Spinal cord (tissue), 10 donors: ENCODE measurements at places on chromosomes 2 and 18. TPM values are rescaled to one million over a fixed set of nuclear protein-coding genes. Genes with fewer than 3 reads are reported as not detected.

- no peak for DNase-seq
Observed at GRCh38 chr2:64751286-64752260, 97.9 kb upstream of the SERTAD2 start.

- DNase-seq, result no peak
Observed at GRCh38 chr2:10382354-10383061, 65.6 kb downstream of the ODC1 start.

DNA sequence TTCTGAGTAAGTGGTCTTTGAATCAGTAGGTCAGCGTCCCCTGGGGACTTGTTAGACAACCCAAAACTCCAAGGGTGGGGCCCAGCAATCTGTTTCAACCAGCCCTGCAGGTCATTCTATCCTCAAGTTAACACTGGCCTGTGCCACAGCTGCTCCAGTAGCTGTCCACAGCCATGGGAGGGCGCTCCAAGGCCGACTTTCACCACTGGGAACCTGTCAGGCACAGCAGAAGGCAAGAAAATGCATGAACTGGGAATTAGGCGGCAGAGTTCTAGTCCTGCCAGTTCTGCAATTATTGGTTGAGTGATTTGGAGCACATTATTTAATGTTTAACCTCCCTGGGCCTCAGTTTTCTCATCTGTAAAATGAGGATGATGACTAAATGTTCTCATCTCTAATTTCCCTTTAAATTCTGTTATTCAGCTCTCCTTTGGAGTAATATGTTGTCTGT, 17.4 kb upstream of the MRPL33 start:
- no peak for DNase-seq

DNA sequence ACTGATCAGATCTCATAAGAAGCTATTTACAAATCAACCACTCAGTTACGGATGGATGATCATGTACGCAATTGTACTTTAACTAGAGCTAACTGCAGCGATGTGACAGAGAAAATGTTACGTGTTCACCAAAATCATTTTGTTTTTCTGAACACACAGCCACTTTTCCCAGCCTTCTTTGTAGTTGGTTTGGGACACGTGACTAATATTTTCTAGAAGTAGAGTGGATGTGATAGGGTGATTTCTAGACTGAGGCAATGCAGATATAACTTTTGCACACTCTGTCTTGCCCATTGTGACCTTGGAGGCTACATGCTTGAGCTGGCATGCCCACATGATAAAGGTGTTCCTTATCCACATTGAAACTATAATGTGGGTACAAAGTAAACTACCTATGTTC, 9.9 kb upstream of the SLC9A4 start:
- no peak for DNase-seq

The MAP3K19 gene
- 6.9 TPM for total RNA-seq

The APOB gene
- total RNA-seq, result 1.2 TPM

The PJVK gene
- total RNA-seq, result 4.7 TPM

The COX5B gene
- 369 TPM for total RNA-seq

- no peak for DNase-seq
Observed at GRCh38 chr2:196421880-196422279, 217.6 kb upstream of the CCDC150 start.

DNA sequence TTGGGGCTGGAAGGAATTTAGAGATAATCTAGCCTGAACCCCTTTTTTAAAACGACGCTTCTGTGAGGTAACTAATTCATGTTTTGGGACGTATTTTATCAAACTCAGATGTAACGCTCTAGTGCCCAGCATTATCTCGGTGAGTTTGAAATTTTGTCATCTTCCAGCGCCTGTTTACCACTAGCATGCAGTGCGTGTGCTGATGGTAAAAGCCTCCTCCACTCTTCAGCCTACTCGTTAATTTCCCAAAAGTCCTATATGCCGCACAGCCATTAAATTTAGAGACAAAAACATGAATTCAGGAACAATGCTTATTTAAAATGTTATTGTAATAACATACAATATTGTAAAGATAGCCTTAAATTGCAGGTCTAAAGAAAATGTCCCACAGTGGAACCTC, 2.8 kb downstream of the ZCCHC2 start:
- DNase-seq, result peak; percentile 15
